ENCODE measurements at places on chromosomes 4 and X.

DNA sequence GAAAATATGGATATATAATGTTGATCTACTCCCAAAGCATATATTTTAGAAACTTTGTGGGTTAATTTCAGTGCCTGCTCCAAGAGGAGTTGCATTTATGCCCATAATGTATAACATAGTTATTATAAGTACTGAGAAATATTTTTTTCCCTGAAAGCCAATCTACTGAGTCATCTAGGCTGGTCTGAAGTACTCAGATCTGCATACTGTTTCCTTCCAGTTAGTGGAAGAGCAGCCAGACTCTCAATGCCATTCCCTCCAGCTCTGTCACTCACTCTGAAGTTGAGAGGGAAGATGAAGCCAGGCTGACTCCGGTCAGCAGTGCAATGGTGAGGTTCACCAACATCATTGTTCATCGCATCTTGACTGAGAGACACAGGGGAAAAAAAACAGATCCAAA is 505.1 kb downstream of the PPARGC1A start:
- no peak for DNase-seq

GRCh38 chr4:162510115-162510514 is 346.3 kb upstream of the FSTL5 start:
- no peak for DNase-seq

- no peak for DNase-seq
These were observed 318.3 kb upstream of the SLC7A11 start for GRCh38 chr4:138560448-138560847.

- DNase-seq, result no peak
These were observed 227.8 kb upstream of the SPRY1 start for GRCh38 chr4:123168812-123169211.

DNA sequence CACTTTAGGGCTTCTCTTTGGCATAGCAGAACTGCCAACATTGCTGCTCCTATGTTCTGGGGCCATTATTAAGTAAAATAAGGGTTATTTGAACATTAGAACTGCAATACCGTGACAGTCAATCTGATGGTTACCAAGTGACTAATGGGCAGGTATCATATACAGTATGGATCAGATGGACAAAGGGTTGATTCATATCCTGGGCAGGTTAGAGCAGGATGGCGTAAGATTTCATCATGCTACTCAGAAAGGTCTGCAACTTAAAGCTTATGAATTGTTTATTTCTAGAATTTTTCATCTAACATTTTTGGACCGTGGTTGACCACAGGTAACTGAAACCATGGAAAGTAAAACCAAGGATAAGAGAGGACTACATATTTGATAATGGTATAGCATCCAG is 40.9 kb downstream of the BRCC3 start:
- no peak for DNase-seq

DNA sequence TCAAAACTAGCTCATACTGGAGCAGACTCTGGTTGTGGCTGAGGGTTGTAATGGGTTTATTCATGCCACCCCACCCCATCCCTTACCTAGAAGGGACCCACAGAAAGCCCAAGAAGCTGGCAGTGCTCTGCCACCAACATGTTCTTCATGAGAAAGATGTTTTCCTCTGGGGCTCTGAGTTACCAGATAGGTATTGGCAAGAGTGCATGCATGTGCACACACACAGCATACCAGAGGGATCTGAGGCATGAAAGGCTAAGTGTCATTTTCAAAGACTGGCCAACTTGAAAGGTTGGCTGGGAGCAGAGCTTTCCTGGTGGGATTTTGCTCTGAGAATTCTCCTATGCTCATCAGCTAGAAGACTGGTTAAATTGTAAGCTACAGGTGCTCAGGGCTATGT is 65.2 kb downstream of the PHOX2B start:
- no peak for DNase-seq

GRCh38 chr4:73104695-73105094 is 35.2 kb upstream of the COX18 start:
- no peak for DNase-seq

- peak; percentile 57 for DNase-seq
These were observed 4.9 kb downstream of the PLAC8 start for GRCh38 chr4:83109480-83110222.

GRCh38 chr4:14990484-14990883 is 11.8 kb upstream of the CPEB2 start:
- no peak for DNase-seq

DNA sequence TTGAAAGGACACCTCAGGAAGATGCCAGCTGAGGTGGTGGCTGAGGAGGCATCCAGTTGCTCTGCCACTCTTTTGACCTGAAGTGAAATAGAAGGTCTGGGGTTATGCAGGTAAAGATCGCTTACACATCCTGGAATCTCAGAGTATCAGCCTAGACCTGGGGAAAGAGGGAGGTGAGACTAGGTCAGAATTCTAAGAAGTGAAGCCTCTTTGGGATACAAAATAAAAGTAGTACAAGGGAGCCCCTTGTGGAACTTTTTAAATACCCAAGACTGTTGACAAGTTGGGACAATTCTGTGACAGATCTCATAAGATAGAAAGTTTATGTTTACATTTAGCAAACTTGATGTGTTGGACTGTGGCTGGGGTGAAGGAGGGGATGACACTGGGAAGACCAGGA is 263.1 kb downstream of the SPRY1 start:
- no peak for DNase-seq

DNA sequence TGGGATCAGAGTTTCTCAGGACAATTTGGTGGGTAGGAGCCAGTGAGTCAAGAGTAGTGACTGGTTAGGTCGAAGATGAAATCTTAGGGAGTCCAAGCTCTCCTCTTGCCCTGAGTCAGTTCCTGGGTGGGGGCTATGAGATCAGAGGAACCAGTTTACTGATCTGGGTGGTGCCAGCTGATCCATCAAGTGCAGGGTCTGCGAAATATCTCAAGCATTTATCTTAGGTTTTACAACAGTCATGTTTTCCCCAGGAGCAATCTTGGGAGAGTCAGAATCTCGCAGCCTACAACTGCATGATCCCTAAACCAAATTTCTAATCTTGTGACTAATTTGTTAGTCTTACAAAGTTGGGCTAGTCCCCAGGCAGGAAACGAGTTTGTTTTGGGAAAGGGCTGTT is 1833.2 kb upstream of the PCDH7 start:
- DNase-seq, result no peak

DNA sequence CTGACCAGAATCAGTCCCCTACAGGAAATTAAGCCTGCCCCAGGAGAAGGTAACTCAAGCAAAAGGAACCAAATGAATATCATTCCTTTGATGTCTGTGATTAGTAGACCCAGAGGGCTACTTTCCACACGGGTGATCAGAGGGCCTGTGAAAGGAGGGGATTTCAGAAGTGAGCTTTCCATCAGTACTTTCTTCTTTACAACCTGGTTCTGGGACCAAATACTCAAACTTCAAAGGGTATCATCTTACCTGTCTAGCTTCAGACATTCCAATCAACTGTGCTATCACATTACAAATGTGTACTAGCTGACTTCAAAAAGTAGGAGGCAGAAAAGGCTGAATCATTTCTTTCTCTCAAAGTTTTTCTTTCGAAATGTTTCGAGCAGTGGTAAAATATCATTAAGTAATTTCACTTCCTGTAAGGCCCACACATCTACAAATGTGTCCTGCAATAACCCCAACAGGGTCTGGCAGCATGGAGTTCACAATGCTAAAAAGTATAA is 23.9 kb downstream of the ACSL4 start:
- DNase-seq, result no peak

DNA sequence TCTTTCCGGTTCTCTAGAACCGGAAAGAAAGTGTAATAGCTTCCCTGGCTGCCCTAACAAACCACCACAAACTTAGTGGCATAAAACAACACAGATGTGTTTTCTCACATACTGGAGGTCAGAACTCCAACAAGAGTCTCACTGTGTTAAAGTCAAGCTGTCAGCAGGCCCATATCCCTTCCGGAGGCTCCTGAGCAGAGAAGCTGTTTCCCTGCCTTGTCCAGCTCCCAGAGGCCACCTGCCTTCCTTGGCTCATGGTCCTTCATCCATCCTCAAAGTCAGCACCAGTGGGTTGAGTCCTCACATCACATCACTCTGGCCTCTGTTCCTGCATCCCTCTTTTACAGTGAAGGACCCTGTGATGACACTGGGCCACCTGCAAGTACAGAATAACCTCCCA is 49.8 kb upstream of the HMX1 start:
- DNase-seq, result no peak

GRCh38 chr4:80226094-80226493 is 28.8 kb downstream of the PRDM8 start:
- DNase-seq, result no peak

- no peak for DNase-seq
These were observed 215.6 kb upstream of the FAT1 start for GRCh38 chr4:186939226-186939625.

DNA sequence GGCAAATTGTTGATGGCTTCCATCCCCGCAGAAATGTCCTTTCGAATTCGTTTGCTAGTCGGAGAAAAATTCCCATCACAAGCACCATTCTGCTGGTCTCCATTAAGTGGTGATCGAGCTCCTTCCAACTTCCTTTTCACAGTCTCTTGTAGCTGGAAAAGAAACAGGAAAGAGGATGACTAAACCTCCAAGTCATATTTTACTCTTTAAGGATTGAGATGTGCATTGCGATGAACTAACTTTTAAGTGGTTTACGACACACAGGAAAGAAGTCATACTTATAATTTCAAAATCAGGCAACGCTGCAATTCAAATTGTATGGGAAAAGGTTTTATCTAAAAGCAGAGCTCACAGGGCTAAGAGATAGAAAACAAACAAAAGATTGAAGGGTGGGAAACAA is 225.2 kb downstream of the MGST2 start:
- no peak for DNase-seq

GRCh38 chr4:16119981-16120380 is 36.2 kb upstream of the PROM1 start:
- no peak for DNase-seq

DNA sequence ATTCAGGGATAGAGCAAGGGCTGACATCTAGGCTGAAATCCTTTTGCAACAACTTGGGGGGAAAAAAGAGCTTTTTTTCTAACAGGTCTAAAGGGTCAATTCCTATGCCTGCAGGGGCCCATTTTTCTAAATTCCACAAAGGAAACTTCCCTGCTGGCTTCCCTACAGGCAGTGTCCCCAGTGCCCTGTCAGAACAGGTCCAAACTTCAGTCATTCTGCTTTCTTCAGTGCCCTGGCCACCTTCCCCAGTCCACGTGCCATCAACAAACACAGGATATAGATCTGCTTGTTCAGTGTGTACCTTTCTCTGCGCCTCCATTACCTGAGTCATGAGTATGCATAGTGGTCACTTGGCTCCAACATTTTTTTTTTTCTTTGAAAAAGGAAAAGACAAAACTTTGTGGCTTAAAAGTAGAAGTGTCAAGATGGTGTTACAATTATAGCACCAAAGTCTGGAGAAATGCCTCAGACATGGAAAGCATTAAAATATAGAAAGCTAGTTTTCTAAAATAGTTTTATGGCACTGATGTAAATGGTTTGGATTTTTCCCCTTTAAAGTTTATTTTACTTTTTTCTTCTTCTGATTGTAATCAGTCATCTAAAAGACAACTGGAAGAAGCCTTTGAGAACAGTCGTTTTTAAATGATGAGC is 84.0 kb upstream of the JADE1 start:
- DNase-seq, result no peak

DNA sequence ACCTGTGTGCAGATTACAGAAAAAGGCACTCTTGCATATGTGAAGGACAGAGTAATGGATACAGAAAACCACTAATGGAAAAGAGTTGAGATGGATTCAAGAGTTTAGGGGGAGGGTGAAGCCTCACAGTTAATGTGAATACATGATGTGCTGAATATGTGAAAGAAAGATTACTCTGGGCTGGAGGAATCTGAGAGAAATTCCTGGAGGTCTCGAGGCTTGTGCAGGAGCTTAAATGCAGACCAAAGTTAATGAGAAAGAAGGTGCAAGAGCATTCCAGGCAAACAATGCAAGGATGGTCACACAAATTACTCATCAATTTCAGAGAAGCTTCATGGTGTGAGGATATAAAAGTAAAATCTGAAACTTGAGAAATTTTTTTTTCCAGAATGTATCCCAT is 768.8 kb downstream of the STPG2 start:
- DNase-seq, result no peak

- DNase-seq, result no peak
These were observed 243.1 kb upstream of the PSAPL1 start for GRCh38 chr4:7677799-7678301.

GRCh38 chr4:40270609-40271008 is 64.5 kb upstream of the CHRNA9 start:
- no peak for DNase-seq

GRCh38 chrX:51852621-51853020 is 40.8 kb upstream of the MAGED1 start:
- DNase-seq, result no peak

Measured in right hindlimb (tissue), 1 donor.